ENCODE measurements at places on chromosomes 6 and 20.

GRCh38 chr6:32982702-32983492, 14.5 kb downstream of the BRD2 start:
- DNase-seq: no peak

DNA sequence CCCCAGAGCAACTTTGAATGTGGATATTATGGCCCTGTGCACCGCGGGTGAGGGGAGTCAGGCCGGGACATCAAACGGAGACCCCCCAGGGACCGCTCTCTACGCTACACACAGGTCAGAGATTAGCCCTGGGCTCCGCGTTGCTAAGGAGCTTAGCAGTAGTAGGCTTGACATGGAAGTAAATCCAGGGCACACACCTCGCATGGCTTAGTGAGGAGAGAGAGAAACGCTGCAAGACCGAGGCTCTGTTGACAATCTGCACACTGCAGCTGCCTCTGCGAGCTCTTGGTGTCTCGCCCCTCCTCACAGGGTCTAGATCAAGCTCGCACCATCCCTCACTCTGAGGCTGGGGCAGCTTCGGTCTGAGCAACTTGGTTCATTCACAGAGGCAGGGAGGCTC, 116.1 kb upstream of the CDH4 start:
- DNase-seq: no peak

GRCh38 chr6:8219352-8219943, 117.1 kb upstream of the EEF1E1 start:
- DNase-seq: peak; percentile 9

- DNase-seq: no peak
Observed at GRCh38 chr6:164034602-164035140, 620.2 kb downstream of the QKI start.

GRCh38 chr6:154448448-154449096, 61.9 kb downstream of the CNKSR3 start:
- DNase-seq: no peak

- no peak for DNase-seq
Observed at GRCh38 chr6:131565056-131565455, 8.0 kb upstream of the ARG1 start.

DNA sequence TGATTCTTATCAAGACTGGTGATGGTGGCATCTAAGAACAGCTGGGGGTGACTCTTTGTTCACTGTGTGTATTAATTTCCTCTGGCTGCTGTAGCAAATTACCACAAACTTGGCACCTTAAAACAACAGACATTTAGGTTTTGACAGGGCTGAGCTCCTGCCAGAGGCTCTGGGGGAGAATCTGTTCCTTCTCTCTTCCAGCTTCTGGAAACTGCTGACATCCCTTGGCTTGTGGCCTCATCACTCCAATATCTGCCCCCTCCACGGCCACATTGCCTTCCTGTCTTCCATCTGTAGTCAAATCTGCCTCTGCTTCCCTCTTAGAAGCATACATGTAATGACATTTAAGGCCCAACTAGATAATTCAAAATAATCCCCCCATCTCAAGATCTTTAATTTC, 274.9 kb downstream of the PRL start:
- DNase-seq: no peak

DNA sequence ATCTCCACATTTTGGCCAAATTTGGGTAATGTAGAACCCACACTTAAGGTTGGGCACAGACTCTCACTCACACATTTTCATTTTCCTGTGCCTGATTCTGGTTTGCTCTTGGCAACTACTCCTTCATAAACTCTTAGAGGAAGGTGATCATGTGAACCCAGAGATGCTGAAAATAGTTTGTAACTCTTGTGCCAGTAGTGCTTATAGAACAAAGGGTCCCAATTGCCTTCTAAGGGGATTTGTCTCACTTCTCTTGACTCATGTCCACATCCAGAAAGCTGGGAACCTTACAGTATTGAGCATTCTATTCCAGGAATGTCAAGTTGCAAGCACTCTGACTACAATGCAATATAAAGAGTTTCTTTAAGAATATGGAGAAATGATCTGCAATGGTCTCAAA, 62.0 kb upstream of the TASP1 start:
- DNase-seq: no peak

GRCh38 chr6:27333642-27334040, 21.6 kb upstream of the POM121L2 start:
- no peak for DNase-seq

DNA sequence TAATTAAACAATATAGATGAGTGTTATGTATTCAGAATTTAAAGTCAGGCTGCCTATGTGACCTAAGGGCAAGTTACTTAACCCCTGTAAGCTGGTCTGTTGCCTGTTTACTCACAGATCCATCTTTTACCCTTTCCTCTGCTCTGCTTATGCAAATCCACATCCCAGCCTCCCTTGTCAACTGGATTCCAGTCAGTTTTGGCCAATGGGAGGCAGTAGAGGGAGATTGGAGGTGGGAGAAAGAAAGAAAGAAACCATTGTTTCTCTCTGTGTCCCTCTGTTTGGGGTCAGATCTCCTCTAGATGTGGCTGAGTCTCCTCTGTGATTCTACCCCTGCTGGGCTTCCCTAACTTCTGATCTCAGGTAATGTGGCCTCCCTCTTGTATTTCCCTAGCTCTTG, 266.8 kb upstream of the PLN start:
- DNase-seq: no peak

- no peak for DNase-seq
Observed at GRCh38 chr6:35719404-35719829, 17.4 kb upstream of the ARMC12 start.

DNA sequence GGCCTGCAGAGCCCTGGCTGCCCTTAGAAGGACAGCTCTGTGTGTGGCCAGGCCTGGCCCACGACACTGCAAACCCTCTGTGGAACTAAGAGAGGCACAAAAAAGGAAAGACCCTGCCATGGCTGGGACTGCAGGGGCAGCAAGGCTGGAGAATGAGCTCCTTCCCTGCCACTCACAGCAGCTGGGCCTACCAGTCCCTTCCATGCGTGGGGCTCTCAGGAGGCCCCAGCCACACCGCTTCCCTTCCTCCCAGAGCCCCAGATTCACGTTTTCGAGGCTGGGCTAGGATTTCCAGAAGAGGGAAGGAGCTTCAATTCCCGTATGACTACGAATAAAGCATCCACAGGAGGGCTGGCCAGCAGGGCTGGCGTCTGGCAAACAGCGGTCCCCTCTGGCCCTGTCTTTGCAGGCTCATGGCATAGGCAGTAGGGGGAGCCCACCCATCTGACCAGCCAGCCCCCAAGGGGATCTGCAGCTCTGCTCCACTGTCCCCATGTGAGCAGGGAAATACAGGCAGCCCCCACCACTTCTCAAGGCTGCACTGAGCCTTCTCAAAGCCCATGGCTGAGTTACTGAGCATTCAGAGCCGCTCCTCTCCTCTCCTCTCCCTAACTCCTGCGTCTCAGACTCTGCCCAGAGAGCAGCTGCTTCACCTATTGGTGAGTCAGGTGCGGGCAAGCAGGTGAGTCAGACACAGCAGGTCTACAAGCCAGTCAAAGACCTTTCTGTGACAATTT, 53.1 kb downstream of the NINL start:
- no peak for DNase-seq
